Calu3 (cell line): ENCODE measurements at places on chromosomes 4 and X.
A peak's percentile ranks its signal among the peaks of the same experiment; 100 is the strongest.

DNA sequence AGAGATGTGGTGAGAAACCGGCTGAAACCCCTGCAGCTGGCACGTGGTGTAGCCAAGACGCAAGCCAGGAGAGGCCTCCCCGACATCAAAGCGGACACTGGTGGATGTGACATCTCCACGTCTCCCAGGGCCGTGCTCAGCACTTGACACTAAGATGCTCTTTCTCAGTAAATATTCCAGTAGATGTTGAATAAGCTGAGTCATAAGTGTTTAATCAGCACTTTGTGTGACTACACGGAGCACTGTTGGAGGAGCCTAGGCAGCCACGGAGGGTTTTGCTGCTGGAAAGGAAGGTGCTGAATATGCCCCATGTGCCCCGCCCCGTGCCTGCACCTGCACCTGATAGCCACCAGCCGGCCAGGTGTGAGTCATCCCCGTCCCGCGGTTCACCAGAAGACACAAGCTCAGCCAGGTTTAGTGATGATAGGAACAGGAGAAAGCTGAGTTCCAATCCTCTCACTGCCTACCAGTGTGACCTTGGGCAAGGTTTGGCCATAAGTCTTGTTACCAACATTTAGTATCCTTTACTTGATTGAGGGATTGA is 29.0 kb upstream of the C4orf50 start:
- peak; percentile 23 for DNase-seq

DNA sequence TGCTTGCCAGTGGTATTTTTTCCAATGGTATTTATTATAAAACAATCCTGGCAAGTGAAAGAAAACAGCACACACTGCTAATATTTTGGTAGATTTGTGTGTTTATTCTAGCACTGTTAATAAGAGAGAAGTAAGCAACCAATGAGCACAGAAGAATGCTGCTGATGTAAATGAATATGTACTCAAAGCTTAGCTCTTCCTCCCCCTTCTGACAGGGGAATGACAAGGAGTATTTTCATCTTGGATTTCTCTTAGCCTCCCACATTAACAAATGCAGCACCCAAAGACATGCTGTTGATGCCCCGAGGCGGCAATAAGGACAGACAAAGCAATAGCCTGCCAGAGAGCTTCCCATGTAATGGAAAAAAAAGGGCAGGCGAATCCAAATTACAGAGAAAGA is 18.6 kb downstream of the ARHGAP6 start:
- no peak for DNase-seq

DNA sequence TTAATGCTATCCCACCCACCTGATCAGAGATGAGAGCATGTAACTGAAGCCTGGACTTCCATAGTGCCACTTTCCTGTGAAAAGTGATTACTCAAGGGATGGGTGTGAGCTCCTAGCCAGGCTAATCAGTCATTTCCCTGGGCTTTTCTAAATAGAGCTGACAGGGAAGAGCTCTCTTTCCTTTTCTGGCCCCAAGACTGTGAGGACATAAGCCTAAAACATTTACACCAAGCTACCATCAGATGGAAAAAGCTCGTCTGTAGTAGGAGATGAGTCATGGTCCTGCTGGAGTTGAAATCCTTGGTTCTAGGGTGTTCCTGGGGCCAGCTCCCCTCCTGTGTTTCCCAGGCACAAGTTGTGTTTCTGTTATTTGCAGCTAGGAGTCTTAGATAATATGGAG is 52.4 kb upstream of the NDP start:
- DNase-seq = no peak

DNA sequence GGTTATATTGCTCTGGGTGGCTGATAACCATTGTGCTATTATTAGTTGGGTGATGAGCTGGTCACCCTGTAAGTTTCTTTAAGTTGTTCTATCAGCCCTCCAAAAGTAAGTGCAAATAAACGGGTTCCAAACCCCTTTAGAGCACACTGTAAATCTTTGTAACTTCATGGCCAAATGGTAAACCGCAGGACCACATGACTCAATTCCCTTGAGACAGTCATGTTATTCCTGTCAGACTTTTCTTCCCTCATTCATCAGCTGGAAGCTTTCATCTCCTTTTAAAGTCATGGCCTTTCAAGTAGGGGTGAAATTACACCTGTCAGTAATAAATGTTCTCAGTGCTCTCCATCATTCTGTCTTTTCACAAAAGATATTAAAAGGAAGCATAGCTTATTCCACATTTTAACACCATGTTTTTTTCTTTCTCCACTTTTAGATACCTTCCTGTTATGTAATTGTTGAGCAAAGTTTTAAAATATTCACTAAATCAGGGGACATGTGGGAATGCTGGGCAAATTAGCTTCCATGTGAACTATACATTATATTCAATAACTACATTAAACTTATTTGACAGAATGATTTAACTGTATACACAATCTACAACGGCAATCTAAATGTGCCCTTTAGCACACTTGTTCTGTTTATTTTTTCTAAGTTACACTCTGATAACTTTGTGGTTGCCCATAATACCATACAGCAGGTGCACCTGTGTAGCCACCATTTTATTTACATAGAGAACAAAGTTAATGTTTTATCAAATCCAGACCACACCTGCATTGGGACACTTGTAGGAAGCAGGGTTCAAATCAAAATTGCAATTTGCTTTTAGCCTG is 275.5 kb downstream of the CFAP299 start:
- DNase-seq = peak; percentile 4

- peak; percentile 60 for DNase-seq
Measured at GRCh38 chrX:39149761-39150160, 348.5 kb downstream of the MID1IP1 start.

DNA sequence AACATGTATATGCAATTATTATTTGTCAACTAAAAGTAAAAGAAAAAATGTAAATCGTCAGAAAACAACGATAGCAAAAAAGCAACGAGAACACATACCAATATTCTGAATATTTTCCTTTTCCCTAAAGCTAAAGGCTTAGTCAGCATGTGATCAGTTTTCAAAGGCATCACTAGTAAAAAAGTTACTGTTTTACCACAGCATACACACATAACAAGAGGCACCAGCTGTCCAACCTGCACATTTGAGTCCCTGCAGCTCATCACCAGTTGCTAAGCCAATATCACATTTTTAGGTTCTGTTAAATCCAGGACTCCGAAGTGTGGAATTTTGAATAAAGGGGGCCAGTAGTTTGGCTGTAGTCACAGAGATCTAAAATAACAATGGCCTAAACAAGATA is 203.8 kb downstream of the ADGRA3 start:
- DNase-seq = no peak

- no peak for DNase-seq
Measured at GRCh38 chrX:11131146-11131545, 20.0 kb downstream of the HCCS start.

DNA sequence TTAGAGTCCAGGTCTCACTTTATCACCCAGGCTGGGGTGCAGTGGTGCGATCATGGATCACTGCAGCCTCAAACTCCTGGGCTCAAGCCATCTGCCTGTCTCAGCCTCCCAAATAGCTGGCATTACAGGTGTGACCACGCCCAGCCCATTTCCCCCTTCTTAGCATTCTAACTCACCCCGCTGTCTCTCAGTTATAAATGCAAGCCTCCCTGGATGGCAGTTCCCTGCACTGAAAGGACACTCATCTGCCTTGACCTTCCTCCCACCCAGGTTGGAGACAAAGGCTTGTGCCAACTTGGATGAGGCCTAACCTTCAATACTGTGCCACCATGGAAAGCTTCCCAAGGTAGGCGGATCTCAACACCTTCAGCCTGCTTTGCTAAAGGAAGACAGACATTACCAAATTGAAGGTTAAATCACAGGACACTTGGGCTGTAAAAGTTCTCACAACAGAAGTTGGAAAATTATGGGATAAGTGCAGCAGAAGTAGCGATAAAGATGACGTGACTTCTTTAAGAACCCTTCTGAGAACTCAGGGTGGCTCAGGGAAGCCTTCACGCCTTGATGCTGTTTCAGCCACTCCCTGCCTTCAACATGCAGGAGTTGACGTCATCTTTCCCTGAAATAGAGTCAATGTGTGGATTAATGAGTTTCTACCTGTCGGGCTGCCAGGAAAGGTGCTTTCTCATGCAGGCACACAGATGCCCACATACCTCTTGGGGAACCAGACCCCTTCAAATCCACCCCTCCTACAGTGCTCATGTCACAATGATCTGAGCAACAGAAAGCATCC is 10.6 kb upstream of the GPM6B start:
- peak; percentile 29 for DNase-seq

- no peak for DNase-seq
Measured at GRCh38 chrX:42680666-42681065, 97.3 kb downstream of the PPP1R2C start.

- no peak for DNase-seq
Measured at GRCh38 chr4:105963461-105964400, 68.5 kb downstream of the NPNT start.

DNA sequence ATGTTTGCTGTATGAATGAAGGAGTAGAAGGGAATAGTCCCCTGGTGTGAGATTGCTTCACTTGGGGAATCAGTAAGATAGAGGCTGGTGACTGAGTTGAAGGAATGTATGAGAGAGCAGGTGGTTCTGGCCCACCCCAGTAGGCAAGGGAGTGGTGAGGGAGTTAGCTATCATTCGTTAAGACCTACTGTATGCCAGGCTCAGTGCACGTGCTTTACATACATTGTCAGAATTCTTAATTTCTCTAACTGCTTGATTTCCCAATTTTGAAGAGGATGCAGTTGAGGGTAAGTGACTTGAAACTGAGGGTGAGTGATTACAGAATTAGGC is 700 bp downstream of the VMA21 start:
- DNase-seq = no peak

GRCh38 chrX:30679369-30679768 is 26.1 kb downstream of the GK start:
- DNase-seq = no peak

GRCh38 chr4:80926891-80927290 is 103.6 kb upstream of the BMP3 start:
- DNase-seq = no peak

DNA sequence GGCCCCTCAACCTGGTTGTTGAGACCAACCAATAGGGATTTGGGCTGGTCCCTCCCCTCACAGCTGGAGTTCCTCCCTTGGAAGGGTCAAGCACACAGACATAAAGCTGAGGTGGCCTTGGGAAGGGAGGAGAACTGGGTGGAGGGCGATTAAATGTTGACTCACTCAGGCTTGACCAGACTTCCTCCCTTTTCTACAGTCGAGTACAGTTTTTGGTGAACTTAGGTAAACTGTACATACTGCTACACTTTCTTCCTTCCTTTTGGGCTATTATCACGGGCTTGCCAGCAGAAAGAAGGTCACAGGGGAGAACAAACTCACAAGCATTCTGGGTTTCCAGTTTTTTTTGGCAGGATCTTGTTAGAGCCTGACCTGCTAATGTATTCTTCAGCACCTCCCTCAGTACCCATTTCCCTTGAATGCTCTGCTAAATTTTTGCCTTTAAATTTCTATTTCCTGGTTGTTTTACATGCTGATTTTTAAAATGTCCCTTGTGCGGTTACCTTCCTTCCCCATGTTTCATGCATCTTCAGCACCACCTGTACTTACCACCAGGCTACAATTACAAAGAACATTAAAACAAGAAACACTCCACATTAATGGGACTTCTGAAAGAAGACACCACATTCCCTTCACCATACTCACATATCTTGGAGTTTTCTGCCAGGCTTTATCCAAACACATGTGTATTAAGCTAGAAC is 135.2 kb upstream of the RASGEF1B start:
- DNase-seq = peak; percentile 6

GRCh38 chrX:124362761-124363160 is 16.4 kb downstream of the SH2D1A start:
- DNase-seq = no peak

DNA sequence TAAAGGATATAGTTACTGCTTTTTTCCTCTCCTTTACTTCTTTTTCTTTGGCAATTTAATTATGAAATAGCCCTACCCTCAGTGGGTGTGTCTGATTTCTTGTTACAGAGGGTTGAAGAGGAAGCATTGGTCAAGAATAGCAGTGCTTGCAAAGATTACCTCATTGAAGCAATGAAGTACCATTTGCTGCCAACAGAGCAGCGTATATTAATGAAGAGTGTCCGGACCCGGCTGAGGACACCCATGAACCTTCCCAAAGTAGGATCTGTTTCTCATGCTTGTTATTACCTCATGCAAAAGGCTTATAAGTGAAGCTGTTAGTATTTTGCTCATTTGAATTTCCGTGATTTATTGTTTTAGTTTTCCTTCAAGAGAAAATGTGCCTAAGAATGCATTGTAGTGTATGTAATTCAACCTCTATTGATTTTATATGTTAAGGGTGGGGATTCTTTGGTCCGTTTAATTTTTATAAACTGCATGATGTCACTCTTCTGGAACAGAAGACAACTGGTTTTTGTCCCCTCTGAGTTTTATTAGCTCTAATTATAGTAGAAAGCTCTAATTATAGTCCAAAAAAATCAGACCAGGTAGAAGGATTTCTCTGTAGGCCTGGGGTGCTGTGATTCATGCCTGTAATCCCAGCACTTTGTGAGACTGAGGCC is 27.9 kb upstream of the MSMO1 start:
- no peak for DNase-seq

DNA sequence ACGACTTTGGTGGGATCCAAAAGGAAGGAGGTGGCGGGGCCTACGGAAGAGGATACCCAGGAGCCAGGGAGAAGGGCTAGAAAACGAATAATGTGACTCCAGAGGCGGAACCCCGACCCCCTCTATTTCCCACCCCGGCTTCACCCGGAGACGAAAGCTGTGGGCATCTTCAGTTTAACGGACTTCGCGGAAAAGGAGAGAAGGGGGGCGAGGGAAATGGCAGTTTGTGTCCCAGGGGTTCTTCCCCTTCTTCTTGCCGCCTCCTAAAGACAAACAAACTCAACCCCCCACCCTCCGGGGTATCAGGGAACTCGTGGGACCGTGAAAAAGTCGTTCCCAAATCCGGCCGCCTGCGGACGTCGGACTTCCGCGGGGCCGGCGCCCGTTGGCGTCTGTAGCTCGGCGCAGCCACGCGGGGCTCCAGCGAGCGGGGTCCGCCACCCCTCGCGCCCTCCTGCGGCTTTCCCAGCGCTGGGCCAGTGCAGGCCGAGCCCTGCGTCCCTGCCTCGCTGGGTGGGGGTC is 3.6 kb upstream of the LEF1 start:
- no peak for DNase-seq

- peak; percentile 80 for DNase-seq
Measured at GRCh38 chr4:139176302-139177048, 543 bp downstream of the ELF2 start.

- DNase-seq = no peak
Measured at GRCh38 chrX:54825716-54826438, 18.3 kb downstream of the MAGED2 start.

DNA sequence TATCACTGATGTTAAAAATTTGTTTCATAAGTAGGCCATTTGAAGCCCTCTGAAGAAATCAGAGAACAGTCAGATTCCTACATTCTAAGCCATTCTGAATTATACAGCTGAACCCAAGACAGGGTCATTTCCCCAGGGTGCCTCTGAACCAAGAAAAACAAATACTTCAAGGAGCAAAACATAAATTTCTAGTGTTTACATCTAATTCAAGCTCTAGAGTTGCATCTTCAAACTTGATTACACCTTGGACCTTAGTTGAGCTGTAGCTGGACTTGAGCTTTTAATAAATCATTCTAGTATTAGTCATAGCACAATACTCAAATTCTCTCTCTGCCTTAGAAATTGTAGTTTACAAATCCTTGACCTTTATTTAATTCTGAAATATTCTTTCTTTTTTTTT is 87.6 kb upstream of the IL15 start:
- no peak for DNase-seq
